ENCODE measurements at places on chromosomes 7 and 10.

DNA sequence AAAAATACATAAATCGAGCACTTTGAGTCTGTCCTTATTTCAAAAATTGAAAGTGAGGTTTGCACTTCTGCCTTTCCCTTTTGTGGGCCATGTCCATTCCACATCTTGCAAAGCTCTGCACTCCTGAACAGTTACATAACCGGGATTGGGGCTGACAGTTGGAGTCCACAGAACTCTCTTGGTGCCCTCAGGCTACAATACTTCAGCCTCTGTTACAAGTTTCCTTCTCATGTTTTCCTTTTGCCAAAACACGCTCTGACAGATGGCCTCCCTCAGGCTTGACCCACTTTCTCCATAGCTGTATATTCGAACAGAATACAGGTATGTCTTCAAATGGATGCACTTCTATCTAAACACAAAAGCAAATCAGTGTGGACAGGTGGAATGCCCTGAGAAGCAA lies 335.9 kb downstream of the WDR37 start:
- DNase-seq, result no peak

DNA sequence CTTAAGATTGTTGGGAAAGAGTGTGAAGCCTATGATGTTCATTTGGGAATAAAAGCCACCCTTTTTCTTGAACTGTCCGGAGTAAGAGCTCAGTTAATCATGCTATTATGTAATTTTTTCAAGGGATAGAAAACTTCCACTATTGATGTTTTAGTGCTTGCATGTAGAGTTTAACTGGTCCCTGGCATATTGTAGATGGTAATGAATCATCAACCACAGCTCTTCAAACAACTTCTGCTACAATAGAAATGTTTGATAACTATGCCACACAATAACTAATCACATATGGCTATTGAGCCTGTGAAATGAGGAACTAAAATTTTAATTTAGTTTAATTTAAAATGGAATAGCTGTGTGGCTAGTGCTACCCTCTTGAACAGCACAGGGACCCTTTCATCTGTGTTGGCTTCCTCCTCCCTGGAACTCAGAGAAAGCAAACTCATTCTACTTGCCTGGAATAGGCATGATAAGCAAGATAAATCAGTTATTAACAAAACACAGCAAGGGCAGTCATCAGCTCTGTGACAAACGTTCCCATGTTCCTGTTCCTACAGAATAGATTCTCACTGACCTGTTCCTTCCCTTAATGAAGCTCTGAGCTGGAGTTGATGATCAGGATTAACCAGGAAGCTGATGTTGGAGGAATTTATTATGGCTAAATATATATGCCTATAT lies 4.9 kb upstream of the SRI start:
- DNase-seq, result no peak

GRCh38 chr7:1359681-1360485 lies 99.4 kb downstream of the MICALL2 start:
- DNase-seq, result no peak

DNA sequence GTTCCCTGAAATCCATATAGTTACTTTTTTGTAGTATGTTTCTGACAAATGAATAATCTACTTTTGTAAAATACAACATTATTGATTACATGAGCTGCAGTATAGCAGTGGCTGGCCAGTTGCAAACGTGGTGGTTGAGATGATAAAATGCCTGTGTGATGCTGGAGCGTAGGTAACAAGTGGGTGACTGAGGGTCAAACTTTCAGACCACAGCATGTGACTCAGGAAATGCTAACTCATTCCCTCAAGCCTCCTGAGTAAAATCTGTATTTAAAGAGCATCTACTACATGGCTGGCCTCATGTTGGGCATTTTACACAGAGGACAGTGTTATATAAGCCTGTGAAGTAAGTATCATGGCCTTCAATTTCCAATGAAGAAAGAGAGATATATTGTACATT lies 585.2 kb downstream of the GRID1 start:
- no peak for DNase-seq

- no peak for DNase-seq
Measured at GRCh38 chr7:105439174-105439893, 50.6 kb upstream of the SRPK2 start.

- DNase-seq, result no peak
Measured at GRCh38 chr10:75408911-75409885, 7.6 kb upstream of the ZNF503 start.

GRCh38 chr7:136953386-136953785 lies 84.9 kb downstream of the CHRM2 start:
- DNase-seq, result no peak

DNA sequence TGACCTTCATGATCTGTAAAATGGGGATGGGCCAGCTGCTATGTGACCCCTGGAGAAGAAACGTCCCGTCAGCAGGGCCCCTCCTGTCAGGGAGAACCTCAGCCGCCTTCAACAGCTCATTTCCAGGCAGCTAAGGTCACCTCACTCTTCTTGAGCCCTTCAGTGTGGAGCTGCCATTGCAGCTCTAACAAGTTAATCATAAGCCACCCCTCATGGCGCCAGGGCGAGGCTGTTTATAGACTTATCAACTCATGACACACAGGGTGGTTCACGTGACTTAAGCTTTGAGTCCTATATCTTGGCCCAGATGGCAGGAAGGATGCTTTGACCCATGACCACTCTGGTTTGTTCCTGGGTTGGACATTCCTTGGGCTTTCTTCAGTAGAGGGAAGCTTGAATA lies 315.1 kb downstream of the TNS3 start:
- no peak for DNase-seq

- no peak for DNase-seq
Measured at GRCh38 chr10:48448796-48449195, 142.3 kb downstream of the MAPK8 start.

- no peak for DNase-seq
Measured at GRCh38 chr10:1534820-1535219, 202.5 kb downstream of the ADARB2 start.

All from stimulated activated CD8-positive, alpha-beta memory T cell treated with anti-CD3 and anti-CD28 coated beads, Interleukin-15, amount 100 ng/mL, for 48 hours (primary cell).